Inflammatory macrophage treated with lipopolysaccharide for 4 hours (primary cell): ENCODE measurements at places on chromosomes 11 and 22.

- DNase-seq, result no peak
These were observed 27.1 kb upstream of the ACR start for GRCh38 chr22:50710886-50711285.

GRCh38 chr22:39422101-39422500 is 22.5 kb downstream of the TAB1 start:
- no peak for DNase-seq

- no peak for DNase-seq
These were observed 9.4 kb upstream of the NAP1L4 start for GRCh38 chr11:3001496-3001895.

GRCh38 chr11:15670520-15671070 is 555.9 kb downstream of the INSC start:
- DNase-seq, result no peak

DNA sequence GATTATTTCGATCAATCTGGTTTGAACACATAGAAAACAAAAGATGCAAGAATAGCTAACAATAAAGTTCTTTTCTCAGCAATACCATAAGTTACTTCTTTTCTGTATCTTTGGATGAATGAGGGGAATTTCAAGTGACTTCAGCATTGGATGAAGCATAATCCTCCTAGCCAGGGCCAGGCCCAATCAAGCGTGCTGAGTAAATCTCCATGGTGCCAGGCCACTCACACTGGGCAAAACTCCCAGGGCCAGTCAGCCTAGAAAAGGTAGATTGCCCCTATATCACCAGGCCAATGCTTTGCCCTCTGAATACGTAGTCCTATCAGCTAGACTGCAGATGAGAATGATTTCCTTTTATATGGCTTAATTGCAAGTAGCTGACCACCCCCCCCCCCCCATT is 6.0 kb downstream of the CNTF start:
- DNase-seq, result no peak

DNA sequence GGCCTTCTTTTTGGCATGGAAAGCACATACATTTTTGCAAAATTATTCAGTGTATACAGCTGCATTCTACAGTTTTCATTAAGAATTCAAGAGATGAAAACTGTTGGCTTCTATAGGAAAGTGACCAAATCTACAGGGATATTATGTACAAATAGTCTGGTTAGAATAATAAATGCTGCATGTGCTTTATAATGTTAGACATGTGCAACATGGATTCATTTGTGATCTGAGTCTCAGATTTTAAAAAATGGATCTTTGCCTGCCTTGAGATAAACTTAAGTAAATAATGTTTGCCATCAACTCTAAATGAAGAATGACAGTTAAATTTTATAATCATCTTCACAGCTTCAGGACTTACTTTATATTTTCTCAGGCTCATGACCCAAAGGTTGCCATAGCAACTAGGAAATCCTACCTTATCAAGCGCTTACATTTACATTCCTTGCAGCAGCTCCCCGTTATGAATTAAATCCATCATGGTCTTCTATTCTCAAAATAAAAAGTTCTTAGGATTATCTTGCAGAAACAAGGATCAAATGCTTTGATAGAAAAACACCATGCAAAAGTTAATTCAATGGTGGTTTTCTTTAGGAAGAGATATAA is 200.2 kb downstream of the CADM1 start:
- no peak for DNase-seq

GRCh38 chr22:30697975-30698374 is 3.3 kb downstream of the OSBP2 start:
- no peak for DNase-seq

GRCh38 chr11:7977232-7977917 is 9.8 kb upstream of the EIF3F start:
- peak; percentile 1 for DNase-seq
